ENCODE measurements at places on chromosomes 1 and 21.

GRCh38 chr1:1063261-1063944, 10.7 kb downstream of the RNF223 start:
- peaks cover 51% of the 10 kb centered on the region for H3K4me1 ChIP-seq
- no peak for DNase-seq
- peak overlapping the region; percentile 80 for H3K4me3 ChIP-seq

DNA sequence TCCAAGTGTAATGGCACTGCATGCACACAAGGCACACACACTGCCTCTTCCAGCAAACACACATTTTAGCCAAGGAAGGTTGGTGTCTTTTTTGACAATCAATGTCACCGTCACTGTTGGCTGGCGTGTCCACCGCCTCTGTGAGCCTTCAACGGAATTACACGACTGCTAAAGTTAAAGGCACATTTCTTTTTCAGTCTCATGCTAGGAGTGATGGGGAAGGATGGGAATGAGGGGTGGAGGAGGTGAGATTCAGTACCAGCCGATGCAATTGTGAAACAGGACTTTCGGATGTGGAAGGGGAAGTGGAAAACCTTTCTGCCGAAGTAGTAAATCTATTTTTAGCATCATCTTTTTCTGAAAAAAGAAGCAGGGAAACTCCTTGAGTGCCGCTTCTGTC, 1.4 kb downstream of the ELAVL4 start:
- DNase-seq, result no peak
- no peaks in the 10 kb centered on the region for H3K36me3 ChIP-seq

DNA sequence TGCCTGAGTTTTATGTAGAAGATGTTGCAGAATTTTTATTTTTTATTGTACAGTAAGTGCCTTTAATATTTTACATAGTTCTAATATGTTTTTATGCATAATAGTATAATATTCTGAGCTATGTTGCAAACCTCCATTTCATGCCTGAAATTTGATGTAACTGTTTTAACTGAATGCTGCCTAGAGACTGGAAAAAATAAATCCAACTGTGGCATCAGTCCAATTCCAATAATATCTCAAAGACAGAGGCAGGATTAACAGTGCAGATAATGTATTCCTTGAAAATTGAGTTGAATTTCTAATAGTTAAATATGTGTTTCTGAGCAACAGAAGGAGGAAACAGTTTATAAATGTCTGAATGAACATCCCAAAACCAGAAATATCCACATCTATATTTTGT, 61.1 kb upstream of the KIF1B start:
- H3K36me3 ChIP-seq, result peaks cover 40% of the 10 kb centered on the region
- H3K27me3 ChIP-seq, result no peaks in the 10 kb centered on the region
- H3K27ac ChIP-seq, result no peak overlapping the region
- DNase-seq, result no peak
- no peaks in the 10 kb centered on the region for H3K4me1 ChIP-seq
- no peak overlapping the region for H3K4me3 ChIP-seq

- H3K36me3 ChIP-seq, result no peaks in the 10 kb centered on the region
- H3K4me3 ChIP-seq, result no peak overlapping the region
- no peak for DNase-seq
- no peaks in the 10 kb centered on the region for H3K27me3 ChIP-seq
- H3K4me1 ChIP-seq, result no peaks in the 10 kb centered on the region
Measured at GRCh38 chr1:102578804-102579203, 529.5 kb downstream of the COL11A1 start.

DNA sequence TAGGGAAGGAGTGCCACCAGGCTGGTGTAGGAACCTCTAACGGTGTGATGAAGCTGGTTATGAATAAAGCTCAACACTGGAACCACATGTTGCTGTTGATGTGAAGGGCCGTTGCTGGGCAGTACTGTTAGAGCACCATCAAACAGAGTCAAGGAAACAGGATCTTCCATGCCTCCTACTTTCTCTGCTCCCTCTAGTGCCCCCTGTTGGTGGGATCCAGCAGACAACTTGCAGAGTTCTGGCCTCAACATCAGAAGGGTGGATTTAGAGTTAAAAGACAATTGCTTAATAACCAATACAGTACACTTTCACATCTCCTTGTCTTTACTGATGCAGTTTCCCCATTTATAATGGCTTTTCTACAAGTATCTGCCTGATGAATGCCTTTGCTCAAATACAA, 336.4 kb downstream of the NTNG1 start:
- H3K27ac ChIP-seq, result no peak overlapping the region
- H3K4me3 ChIP-seq, result no peak overlapping the region
- H3K36me3 ChIP-seq, result no peaks in the 10 kb centered on the region
- peaks cover 21% of the 10 kb centered on the region for H3K4me1 ChIP-seq
- no peak for DNase-seq

- no peak for DNase-seq
- no peak overlapping the region for H3K4me3 ChIP-seq
- H3K4me1 ChIP-seq, result no peaks in the 10 kb centered on the region
- H3K36me3 ChIP-seq, result no peaks in the 10 kb centered on the region
Measured at GRCh38 chr1:93769777-93770176, 88.1 kb upstream of the BCAR3 start.

DNA sequence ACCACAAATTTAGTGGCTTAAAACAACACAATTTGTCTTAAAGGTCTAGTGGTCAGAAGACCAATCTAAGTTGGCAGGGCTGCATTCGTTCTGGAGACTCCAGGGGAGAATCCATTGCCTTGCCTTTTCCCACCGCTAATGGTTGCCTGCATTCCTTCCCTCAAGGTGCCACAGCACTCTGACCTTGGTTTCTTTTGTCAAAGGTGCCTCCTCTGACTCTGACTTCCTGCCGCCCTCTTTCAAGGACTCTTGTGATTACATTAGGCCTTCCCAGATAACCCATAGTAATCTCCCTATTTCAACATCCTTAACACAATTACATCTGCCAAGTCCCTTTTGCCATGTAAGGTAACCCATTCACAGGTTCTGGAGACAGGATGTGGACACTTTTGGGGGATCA, 145.3 kb downstream of the S1PR1 start:
- H3K27me3 ChIP-seq, result no peaks in the 10 kb centered on the region
- no peak for DNase-seq
- H3K4me1 ChIP-seq, result peaks cover 32% of the 10 kb centered on the region
- no peak overlapping the region for H3K27ac ChIP-seq
- no peaks in the 10 kb centered on the region for H3K36me3 ChIP-seq

GRCh38 chr1:23673086-23673813, 18.4 kb upstream of the RPL11 start:
- H3K27me3 ChIP-seq, result peaks cover 2% of the 10 kb centered on the region
- no peak for DNase-seq

DNA sequence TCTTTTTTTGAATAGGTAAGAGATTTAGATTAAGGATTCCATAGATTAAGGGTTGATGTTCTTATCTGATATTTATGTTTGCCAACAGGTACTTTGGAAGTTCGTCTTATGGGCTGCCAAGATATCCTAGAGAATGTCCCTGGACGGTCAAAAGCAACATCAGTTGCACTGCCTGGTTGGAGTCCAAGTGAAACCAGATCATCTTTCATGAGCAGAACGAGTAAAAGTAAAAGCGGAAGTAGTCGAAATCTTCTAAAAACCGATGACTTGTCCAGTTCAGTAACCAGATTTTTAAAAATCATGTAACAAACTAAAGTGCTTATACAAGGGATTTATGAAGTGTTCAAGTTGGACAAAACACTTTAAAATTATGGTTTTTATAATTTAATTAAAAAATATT, 100.5 kb downstream of the PKN2 start:
- no peak for DNase-seq
- H3K4me3 ChIP-seq, result no peak overlapping the region
- H3K27ac ChIP-seq, result no peak overlapping the region
- peaks cover 57% of the 10 kb centered on the region for H3K36me3 ChIP-seq

DNA sequence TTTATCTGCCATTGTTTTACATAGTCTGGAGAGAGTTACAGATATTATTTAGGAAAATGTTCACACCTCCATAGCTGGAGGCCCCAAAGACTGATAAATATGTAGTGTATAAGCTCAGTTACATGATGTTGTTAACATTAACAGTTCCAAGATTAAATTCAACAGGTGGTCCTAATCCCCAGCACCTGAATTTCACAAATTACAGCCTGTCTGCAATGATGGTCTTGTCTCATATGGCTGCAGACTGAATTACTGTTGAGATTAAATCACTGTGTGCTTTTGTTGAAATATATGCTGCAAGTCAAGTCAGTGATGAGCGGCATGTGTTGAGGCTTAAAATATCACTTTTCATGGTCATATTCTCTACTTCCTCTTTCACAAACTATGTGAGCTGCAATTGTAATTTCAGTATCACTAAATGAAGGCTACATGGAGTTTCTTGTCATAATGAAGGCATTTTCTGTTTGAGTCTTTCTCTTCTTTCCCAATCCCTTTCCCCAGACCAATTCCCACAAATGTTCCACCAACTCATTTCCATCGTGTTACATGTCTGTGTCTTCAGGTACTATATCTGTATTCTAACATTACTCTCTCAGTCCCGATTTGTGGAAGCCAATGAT, 4.2 kb downstream of the ST6GALNAC5 start:
- DNase-seq, result no peak
- peaks cover 19% of the 10 kb centered on the region for H3K27me3 ChIP-seq
- peaks cover 9% of the 10 kb centered on the region for H3K4me1 ChIP-seq
- no peaks in the 10 kb centered on the region for H3K36me3 ChIP-seq
- H3K4me3 ChIP-seq, result no peak overlapping the region
- H3K27ac ChIP-seq, result no peak overlapping the region

GRCh38 chr21:35150562-35151226, 101.6 kb upstream of the RUNX1 start:
- no peaks in the 10 kb centered on the region for H3K4me1 ChIP-seq
- H3K36me3 ChIP-seq, result no peaks in the 10 kb centered on the region
- H3K27ac ChIP-seq, result no peak overlapping the region
- H3K4me3 ChIP-seq, result no peak overlapping the region
- DNase-seq, result no peak
- peaks cover 1% of the 10 kb centered on the region for H3K27me3 ChIP-seq

DNA sequence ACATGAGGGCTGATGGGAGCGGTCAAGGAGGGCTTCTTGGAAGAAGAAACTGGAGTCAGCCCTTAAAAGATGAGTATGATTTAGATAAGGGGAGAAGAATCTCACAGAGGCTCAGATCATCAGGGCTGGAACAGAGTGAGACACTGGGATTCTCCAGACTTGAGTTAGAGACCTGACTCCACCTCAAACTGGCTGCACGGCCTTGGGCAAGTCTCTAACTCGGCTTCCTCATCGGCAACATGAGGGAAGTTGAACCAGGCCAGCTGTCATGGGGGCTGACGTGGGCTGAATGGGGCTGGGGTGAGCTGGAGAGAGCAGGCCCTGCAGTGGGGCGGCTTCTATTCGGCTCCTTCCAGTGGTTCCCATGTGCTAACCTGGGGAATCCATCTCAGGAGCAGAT, 2.5 kb downstream of the C1QC start:
- no peaks in the 10 kb centered on the region for H3K4me1 ChIP-seq
- no peaks in the 10 kb centered on the region for H3K36me3 ChIP-seq
- DNase-seq, result no peak
- H3K27ac ChIP-seq, result no peak overlapping the region

DNA sequence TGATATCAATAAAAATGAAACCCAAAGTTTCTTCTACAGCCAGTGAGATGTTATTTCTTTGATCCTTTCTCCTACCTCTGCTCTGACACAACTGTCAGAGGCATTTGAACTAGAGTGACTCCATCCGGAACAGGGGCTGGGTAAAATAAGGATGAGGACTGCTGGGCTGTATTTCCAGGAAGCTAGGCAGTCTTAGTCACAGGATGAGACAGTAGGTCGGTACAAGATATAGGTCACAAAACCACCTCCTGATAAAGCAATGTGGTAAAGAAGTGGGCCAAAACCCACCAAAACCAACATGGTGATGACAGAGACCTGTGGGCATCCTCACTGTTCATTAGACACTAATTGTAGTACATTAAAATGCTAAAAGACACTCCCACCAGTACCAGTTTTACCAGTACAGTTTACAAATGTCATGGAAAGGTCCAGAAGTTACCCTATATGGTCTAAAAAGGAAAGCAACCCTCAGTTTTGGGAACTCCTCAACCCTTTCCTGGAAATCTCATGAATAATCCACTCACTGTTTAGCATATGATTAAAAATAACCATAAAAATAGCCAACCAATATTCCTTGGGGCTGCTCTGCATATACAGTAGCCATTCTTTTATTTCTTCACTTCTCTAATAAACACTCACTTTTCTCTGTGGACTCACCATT, 96.7 kb downstream of the GABPA start:
- no peaks in the 10 kb centered on the region for H3K4me1 ChIP-seq
- no peak overlapping the region for H3K4me3 ChIP-seq
- no peak for DNase-seq
- H3K27ac ChIP-seq, result no peak overlapping the region
